ENCODE measurements at places on chromosomes 3 and 15. TPM values are rescaled to one million over a fixed set of nuclear protein-coding genes. Genes with fewer than 3 reads are reported as not detected.

The ZNF770 gene
- 38.1 TPM for total RNA-seq

The AQP9 gene
- total RNA-seq = 0.87 TPM

The FAM81A gene
- 3.2 TPM for total RNA-seq

The GOLGA8O gene
- not detected for total RNA-seq

The ARHGEF26 gene
- total RNA-seq = 0.93 TPM

The UCN2 gene
- not detected for total RNA-seq

The ANKRD63 gene
- total RNA-seq = 0.26 TPM

The SLITRK3 gene
- total RNA-seq = not detected

The DIS3L gene
- 46.4 TPM for total RNA-seq

The BMF gene
- total RNA-seq = 10.2 TPM

The PPARG gene
- total RNA-seq = 19.2 TPM

The USP13 gene
- total RNA-seq = 146 TPM

The PIGZ gene
- total RNA-seq = 6.7 TPM

The CYP1A2 gene
- total RNA-seq = not detected

The LMAN1L gene
- total RNA-seq = 8.9 TPM

The MYH15 gene
- 0.16 TPM for total RNA-seq

The PRSS50 gene
- total RNA-seq = 0.28 TPM

The NKIRAS1 gene
- 16.4 TPM for total RNA-seq

The UTS2B gene
- 0.25 TPM for total RNA-seq

The SST gene
- not detected for total RNA-seq

The MED12L gene
- 0.57 TPM for total RNA-seq

The ROBO2 gene
- total RNA-seq = 0.80 TPM

The ASB7 gene
- 7.0 TPM for total RNA-seq

The CLRN1 gene
- total RNA-seq = not detected

The GOLGA8A gene
- total RNA-seq = 11.3 TPM

The RBPMS2 gene
- total RNA-seq = 196 TPM

The KNG1 gene
- 0.92 TPM for total RNA-seq

The GP5 gene
- 0.21 TPM for total RNA-seq

The TBL1XR1 gene
- 136 TPM for total RNA-seq

The ZNF860 gene
- 0.07 TPM for total RNA-seq

The PSMA4 gene
- 113 TPM for total RNA-seq

The CKMT1B gene
- total RNA-seq = 0.59 TPM

The RTP4 gene
- total RNA-seq = 0.86 TPM

The TICRR gene
- 0.93 TPM for total RNA-seq

The NUDT16 gene
- total RNA-seq = 44.1 TPM

The ACSBG1 gene
- not detected for total RNA-seq

The A4GNT gene
- total RNA-seq = not detected

The SLC28A1 gene
- total RNA-seq = 1.9 TPM

The GOLGA6L9 gene
- total RNA-seq = 1.2 TPM

The OR5K2 gene
- total RNA-seq = not detected

The GOLGA8G gene
- total RNA-seq = not detected

The DPH3 gene
- total RNA-seq = 22.4 TPM

The ISLR gene
- total RNA-seq = 10.7 TPM

All from heart right ventricle (tissue), 16 donors.